ENCODE measurements at places on chromosomes 16 and 17.

- no peak for DNase-seq
These were observed 14.9 kb downstream of the ADGRG1 start for GRCh38 chr16:57643147-57643874.

- no peak for DNase-seq
These were observed 16.6 kb downstream of the MAP3K14 start for GRCh38 chr17:45300060-45300751.

- DNase-seq, result no peak
These were observed 188.2 kb downstream of the FTO start for GRCh38 chr16:53892155-53892554.

- DNase-seq, result no peak
These were observed 21.7 kb downstream of the USP36 start for GRCh38 chr17:78818932-78819331.

- no peak for DNase-seq
These were observed 701 bp downstream of the JMJD6 start for GRCh38 chr17:76725580-76726230.

GRCh38 chr17:17088541-17089525 is 46.6 kb downstream of the MPRIP start:
- no peak for DNase-seq

DNA sequence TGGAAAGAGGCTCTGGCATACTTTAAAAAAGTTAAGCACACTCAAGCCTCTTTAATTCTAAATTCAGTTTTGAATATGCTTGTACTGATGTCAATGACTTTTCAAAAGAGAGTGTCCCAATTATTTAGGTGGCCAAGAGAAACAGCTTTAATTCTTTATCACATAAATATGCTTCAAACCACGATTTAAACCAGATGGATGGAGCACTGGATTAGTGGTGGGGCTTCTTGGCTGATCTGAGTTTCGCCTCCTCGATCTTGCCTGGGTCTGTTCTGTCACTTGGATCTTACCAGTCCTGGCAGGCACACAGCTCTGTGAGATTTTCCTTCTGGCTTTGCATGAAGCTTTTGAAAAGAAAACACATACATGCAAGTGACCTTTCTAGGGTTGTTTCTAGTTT is 467.8 kb downstream of the MAF start:
- DNase-seq, result no peak

GRCh38 chr16:79844603-79845002 is 244.1 kb upstream of the MAF start:
- no peak for DNase-seq

DNA sequence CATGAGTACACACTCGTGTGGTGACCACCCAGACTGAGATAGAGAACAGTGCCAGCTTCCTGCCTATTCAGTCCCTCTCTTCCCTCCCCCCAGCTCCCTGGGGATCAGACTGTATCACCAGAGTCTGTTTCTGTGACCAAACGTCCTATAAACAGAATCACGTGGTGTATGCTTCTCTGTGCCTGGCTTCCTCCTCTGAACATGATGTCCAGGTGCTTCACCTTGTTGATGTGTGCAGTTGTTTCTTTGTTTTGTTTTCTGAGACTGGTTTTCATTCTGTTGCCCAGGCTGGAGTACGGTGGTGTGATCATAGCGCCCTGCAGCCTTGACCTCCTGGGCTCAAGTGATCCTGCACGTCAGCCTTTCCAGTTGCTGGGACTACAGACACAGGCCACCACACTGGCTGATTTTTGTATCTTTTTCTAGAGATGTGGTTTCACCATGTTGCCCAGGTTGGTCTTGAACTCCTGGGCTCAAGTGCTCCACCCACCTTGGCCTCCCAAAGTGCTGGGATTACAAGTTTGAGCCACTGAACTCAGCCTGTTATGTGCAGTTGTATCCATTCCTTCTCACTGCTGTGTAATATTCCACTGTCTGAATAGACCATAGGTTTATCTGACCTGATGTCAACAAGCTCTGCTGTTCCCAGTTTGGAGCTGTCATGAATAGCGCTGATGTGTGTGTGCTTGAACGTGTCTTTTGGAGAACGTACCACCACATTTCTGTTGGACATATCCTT is 28.9 kb upstream of the PRM1 start:
- no peak for DNase-seq

GRCh38 chr16:65118871-65119270 is 3.0 kb downstream of the CDH11 start:
- no peak for DNase-seq
